ENCODE measurements at places on chromosomes 1 and 21.

- DNase-seq, result no peak
Measured at GRCh38 chr1:53821380-53821779, 16.7 kb downstream of the NDC1 start.

- DNase-seq, result peak; percentile 12
Measured at GRCh38 chr1:35748326-35748725, 21.5 kb downstream of the CLSPN start.

- no peak for DNase-seq
Measured at GRCh38 chr1:66464802-66465201, 69.2 kb upstream of the SGIP1 start.

DNA sequence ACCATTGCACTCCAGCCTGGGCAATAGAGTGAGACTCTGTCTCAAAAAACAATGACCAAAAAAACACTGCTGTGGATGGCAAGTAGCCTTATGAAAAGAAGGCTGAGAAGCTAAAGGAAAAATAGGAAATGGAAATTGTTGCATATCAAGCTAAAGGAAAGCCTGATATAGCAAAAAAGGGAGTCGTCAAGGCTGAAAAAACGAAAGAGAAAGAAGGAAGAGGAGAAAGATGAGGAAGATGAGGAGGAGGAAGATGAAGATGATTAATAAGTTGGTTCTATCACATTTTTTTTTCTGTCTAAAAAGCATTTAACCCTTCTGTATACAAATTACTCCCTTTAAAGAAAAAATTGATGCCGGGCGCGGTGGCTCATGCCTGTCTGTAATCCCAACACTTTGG lies 10.2 kb upstream of the PRDX1 start:
- no peak for DNase-seq

DNA sequence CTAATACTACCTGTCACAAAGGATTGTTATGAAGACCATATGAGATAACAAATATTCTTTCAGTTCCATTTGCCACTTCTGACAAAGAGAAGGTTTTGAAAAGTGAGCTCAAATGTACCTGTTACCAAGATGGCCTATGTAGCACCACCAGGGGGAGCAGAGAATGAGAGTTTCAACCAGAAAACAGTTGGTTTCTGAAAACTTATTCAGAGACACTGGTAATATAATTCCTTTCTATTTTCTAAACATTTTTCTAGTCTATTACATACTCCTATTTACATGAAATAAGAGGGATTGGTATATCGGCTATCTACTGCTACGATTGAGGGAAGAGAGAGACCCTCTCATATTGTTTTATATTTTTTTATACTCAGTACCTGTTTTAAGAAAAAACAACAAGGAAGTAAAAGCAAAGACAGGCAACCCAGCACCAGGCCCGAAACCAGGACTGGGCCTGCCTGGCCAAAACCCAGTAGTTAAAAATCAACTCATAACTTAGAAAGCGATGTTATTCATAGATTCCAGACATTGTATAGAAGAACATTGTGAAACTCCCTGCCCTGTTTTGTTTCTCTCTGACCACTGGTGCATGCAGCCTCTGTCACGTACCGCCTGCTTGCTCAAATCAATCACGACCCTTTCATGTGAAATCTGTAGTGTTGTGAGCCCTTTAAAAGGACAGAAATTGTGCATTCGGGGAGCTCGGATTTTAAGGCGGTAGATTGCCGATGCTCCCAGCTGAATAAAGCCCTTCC lies 48.3 kb downstream of the IL23R start:
- no peak for DNase-seq

GRCh38 chr21:35026617-35027562 lies 22.2 kb downstream of the RUNX1 start:
- DNase-seq, result no peak

GRCh38 chr1:180239145-180240096 lies 9.4 kb downstream of the LHX4 start:
- DNase-seq, result no peak

- no peak for DNase-seq
Measured at GRCh38 chr1:200180821-200181220, 153.3 kb downstream of the NR5A2 start.

- no peak for DNase-seq
Measured at GRCh38 chr1:115238336-115239147, 99.5 kb downstream of the NGF start.

- DNase-seq, result no peak
Measured at GRCh38 chr1:201890806-201891450, 2.2 kb downstream of the SHISA4 start.

DNA sequence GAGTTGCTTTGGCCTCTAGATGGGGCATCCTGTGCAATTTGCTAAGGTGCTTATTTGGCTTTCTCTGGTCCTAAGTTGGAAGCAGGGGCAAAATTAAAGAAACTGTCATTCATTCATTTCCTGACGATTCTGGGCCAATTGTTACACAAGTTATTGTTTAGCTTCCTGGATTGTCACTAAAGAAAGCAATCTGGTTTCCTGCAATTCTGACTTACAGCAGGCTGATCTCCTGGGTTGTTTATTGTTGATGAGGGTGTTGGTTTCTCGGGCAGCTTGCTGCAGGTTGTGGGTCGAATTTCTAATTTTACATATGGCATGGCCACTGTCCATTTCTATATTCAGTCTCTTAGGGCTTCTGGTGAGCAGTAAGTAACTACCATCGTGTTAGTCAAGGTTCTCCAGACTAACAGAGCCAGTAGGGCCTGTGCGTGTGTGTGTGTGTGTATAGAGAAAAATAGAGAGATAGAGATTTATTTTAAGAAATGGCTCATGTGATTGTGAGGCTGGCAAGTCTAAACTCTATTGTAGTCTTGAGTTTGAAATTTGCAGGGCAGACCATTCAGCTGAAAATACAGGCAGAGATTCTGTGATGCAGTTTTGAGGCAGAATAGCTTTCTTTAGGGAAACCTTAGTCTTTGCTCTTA lies 30.4 kb downstream of the CTH start:
- no peak for DNase-seq

GRCh38 chr1:53619367-53620060 lies 119.5 kb downstream of the GLIS1 start:
- DNase-seq, result no peak

- DNase-seq, result no peak
Measured at GRCh38 chr1:100924991-100925390, 29.1 kb downstream of the SLC30A7 start.

DNA sequence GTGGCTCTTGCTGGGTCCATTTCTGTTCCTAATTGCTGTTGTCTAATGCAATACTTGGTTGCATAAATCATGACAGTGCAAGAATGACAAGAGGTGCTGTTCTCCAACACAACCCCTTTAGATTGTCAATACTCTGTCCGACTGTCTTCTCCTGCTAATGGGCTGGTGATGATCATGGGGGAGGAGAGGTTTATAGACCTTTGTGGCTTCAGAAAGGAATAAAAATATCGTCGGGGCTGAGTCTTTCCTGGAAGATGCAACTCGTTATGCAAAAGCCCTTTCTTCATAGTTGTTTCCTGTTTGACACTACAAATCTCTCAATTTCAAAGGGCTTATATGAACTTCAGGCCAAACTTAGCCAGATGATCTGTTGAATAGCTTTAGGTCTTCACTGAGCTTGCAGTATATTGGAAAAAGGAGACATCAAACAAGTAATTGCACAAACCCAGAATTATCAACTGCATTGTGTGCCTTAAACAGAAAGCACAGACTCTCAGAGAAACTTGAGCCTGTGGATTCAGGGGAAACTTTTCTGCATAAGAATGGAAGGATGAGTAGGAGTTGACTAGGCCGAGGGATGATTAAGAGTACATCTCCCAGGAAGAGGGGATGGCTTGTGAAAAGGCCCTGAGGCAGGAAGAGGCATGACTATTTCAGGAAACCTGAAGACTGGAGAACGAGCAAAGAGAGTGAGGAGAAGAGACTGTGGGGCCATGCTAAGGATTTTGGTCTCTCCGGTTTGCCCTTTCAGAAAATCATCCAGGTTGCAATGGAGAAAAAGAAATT lies 107.6 kb downstream of the TSEN15 start:
- no peak for DNase-seq

- no peak for DNase-seq
Measured at GRCh38 chr1:26961826-26962225, 1.6 kb upstream of the KDF1 start.

DNA sequence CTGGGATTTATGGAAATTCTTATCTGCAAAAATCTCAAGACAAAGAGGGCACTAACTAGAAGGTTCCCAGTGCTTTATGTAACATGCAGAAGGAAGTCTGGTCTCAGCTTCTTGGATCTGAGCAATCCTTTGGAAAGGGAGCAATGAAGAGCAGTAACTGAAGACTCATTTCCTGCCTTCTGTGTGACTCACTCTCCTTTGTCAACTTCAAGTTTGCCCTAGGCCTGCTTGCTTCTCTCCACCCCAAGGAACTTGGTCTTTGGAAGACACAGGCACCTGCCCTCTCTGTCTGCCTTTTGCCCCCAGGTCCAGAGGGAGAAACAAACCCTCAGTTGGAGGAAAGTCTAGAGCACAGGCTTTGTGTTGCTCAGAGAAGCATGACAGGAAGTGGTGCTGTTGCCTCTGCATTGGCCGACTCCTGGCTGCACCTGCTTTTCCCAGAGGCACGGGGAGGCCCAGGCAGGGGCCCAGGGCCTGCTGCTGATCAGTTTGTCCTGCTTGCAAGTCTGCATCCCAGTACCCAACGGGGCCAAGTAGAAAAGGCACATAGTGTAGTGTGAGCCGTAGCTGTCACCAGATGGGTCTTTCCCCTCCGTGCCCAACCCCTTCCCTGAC lies 137.2 kb downstream of the DHRS3 start:
- DNase-seq, result no peak

- no peak for DNase-seq
Measured at GRCh38 chr1:232940262-232940661, 10.1 kb upstream of the NTPCR start.

- no peak for DNase-seq
Measured at GRCh38 chr1:226687426-226687825, 51.7 kb downstream of the ITPKB start.

DNA sequence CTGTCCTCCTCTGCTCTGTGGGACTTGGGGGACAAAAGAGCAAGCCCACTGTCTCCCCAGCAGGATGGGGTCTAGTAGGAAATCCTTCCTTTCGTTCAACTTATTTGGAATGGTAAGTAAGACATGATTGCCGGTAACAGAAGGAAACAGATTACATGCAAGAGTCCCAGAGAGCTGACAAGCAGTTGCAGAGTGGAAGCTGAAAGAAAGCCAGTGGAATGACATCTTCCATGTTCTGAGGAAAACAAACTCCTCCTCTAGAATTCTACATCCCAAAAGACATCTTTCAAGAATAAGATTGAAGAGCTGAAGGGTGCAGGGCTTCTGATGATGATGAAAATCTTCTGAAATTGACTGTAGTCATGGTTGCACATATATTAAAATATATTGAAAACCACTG lies 619.4 kb downstream of the KIF26B start:
- DNase-seq, result no peak

GRCh38 chr1:208499601-208500000 lies 255.4 kb upstream of the PLXNA2 start:
- no peak for DNase-seq

DNA sequence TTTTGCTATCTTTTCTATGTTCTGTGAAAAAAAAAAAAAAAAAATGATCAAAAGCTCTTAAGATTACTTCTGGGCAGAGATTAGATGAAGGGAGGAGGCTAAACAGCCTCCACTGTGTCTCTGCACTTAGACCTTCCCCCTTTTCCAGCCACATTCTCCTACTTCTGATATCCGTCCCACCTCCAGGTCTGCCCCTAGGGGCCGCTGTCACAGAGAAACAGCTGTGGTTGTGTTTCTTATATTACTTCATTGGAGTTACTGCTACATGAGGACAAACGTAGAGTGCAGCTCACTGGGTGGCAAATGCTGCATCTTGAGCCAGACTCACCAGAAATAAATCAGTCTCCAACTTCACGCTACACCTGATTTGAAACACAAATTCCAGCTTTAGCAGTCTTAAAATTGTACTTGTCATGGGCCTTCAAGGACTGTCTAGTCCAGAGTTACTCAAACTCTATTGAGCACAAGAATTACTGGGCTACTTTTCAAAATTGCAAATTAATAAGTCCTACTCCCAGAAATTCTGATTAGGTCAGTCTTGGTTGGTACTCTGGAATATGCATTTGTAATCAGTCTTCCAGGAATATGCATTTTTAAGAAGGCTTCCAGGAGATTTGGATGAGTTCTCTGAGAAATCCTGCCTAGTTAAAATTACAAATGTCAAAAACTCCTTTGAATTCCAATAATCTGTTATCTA lies 125.2 kb upstream of the PTBP2 start:
- DNase-seq, result no peak

DNA sequence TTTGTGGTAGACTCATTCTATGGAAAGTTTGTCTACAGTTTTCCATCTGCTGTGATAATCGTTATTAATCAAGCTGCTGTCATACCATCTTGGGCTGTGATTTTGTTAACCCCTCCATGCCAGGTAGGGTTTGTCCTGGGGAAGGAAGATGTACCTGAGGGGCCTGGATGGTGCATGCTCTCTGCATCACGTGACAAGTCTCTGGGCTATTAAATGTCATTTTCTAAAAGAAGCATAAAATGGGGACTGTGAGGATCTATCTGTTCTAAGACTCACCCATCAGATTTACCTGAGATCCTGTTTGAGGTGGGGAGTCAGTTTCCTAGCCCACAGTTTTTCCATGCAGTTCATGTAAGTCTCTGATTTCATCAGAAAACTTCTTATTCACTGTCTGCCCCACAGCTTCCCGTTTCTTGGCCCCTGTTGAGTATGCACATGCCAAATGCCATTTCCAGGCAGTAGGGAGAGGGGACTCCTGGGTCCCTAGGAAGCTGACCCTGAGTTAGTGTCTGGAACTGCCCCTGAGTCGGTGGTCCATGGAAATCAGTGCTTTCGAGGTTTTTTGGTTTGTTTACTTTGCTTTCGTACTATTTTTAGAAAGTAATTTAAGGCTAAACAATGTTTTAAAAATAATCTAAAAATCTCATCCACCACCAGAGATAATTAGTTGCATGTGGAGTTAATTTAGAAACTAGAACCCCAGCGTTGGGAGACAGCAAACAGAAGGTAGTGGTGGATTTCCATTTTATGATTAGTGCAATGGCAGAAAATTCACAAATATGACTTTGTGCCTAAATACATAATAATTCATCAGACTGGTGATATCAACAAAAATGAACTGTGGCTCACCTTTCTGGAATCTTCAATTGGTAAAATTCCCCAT lies 46.7 kb downstream of the ZBTB18 start:
- no peak for DNase-seq

DNA sequence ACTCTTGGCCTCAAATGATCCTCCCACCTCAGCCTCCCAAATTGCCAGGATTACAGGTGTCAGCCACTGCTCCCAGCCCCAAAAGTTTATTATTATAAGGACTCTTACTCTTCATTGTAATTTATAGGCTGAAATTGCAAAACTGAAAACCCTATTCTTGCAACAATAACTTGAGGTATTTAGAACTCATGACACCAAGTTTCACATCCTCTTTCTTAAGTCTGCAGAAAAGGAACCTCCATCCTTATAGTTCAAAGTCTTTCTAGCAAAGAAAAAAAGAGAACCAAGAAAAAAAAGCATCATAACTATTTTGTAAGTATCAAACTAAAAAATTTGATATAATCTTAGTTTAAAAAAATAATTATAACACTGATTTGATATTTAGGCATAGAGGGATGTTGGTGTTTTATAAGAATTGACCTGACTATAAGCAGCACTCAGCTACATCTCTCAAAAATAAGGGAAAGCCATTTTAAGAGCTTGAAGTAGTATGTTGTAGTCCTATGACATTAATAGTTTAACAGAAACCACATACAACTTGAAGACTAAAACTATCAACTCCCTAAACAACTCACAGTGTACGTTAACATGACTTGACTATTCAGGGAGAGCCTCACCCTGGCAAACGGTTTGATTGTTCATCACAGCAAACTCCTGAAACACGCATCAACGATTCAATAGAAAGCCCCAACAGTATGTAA lies 122.4 kb downstream of the AKT3 start:
- DNase-seq, result no peak

- DNase-seq, result peak; percentile 98
Measured at GRCh38 chr21:31220575-31220974, 123.5 kb downstream of the TIAM1 start.

GRCh38 chr1:229815076-229815475 lies 189.0 kb downstream of the URB2 start:
- DNase-seq, result no peak
